Bronchus fibroblast of lung (primary cell): ENCODE measurements at places on chromosomes 6 and 20. TPM values are rescaled to one million over a fixed set of nuclear protein-coding genes. Genes with fewer than 3 reads are reported as not detected.

JAG1 gene
- total RNA-seq, result 3.9 TPM in 2 replicates

TFAP2B gene
- not detected in 2 replicates for total RNA-seq

PANK2 gene
- 29.9 and 33.3 TPM in 2 replicates for total RNA-seq

CCDC170 gene
- 0.15 and 0.17 TPM in 2 replicates for total RNA-seq

TSBP1 gene
- total RNA-seq, result not detected in 2 replicates

LST1 gene
- total RNA-seq, result not detected in 2 replicates

SPTLC3 gene
- 4.8 and 6.6 TPM in 2 replicates for total RNA-seq

ACSS1 gene
- 1.3 and 1.8 TPM in 2 replicates for total RNA-seq

CDH4 gene
- 10.8 and 11.6 TPM in 2 replicates for total RNA-seq

C6orf118 gene
- total RNA-seq, result not detected in 2 replicates

GCLC gene
- total RNA-seq, result 7.0 and 7.7 TPM in 2 replicates

CBLN4 gene
- total RNA-seq, result not detected in 2 replicates

BPIFB1 gene
- total RNA-seq, result not detected in 2 replicates

PPP1R16B gene
- not detected in 2 replicates for total RNA-seq

TRIM15 gene
- not detected in 2 replicates for total RNA-seq

MOCS1 gene
- 10.3 and 11.3 TPM in 2 replicates for total RNA-seq

GSTA2 gene
- not detected in 2 replicates for total RNA-seq

TMEM200A gene
- 3.4 and 4.2 TPM in 2 replicates for total RNA-seq

SLC52A3 gene
- total RNA-seq, result not detected in 2 replicates

GPSM3 gene
- total RNA-seq, result 11.3 and 15.0 TPM in 2 replicates

MAP3K7 gene
- total RNA-seq, result 17.7 and 18.2 TPM in 2 replicates

TSPO2 gene
- total RNA-seq, result not detected in 2 replicates

ADAT2 gene
- total RNA-seq, result 2.5 and 4.4 TPM in 2 replicates

CCDC167 gene
- 73.1 and 79.8 TPM in 2 replicates for total RNA-seq

IL17A gene
- total RNA-seq, result not detected in 2 replicates

MCHR2 gene
- not detected in 2 replicates for total RNA-seq

C6orf52 gene
- 0.84 and 0.89 TPM in 2 replicates for total RNA-seq

LRP11 gene
- 28.2 and 30.6 TPM in 2 replicates for total RNA-seq

ZNF292 gene
- total RNA-seq, result 5.7 and 5.8 TPM in 2 replicates
